ENCODE measurements at places on chromosomes 2 and 18.

DNA sequence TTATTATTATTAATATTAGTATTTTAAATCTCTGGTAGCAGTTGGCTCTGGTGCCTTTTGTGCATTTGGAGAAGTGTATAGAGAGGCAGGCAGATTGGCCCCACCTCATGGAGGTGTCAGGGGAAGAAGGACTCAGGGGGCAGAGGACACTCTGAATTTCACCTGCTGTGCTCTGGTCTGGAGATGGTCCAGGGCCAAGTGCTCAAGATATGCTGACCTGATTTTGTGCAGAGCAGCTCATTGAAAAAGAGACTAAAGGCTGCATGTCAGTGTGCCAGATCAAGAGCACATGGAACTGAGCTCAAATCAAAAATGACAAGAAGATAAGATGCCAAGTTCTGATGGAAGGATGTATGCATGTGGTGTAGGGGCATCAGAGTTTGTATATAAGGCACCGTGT is 323.6 kb upstream of the TNP1 start:
- no peak for DNase-seq

GRCh38 chr2:230668939-230669303 is 43.7 kb upstream of the CAB39 start:
- DNase-seq, result no peak

- no peak for DNase-seq
These were observed 521.8 kb upstream of the ID2 start for GRCh38 chr2:8159966-8160603.

- no peak for DNase-seq
These were observed 51.4 kb downstream of the TRPM8 start for GRCh38 chr2:233968556-233968955.

DNA sequence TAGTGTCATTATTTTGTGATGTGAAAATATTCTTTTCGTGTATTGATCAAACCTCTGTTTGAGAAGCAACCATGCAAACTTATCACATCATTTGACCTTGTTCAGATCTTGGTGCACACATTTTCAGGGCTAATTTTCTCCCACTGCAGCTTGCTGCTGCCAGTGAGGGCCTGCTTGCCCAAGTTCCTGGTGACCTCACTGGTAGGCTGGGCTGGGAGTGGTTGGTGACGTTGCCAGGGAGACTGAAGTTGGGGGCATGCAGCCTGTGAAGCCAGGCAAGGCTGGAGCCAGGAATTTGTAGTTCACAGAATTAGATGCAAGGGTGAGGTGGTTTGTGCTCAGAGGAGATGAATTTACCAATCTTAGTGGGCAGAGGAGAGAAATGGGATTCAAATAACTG is 38.5 kb downstream of the PARD3B start:
- no peak for DNase-seq

DNA sequence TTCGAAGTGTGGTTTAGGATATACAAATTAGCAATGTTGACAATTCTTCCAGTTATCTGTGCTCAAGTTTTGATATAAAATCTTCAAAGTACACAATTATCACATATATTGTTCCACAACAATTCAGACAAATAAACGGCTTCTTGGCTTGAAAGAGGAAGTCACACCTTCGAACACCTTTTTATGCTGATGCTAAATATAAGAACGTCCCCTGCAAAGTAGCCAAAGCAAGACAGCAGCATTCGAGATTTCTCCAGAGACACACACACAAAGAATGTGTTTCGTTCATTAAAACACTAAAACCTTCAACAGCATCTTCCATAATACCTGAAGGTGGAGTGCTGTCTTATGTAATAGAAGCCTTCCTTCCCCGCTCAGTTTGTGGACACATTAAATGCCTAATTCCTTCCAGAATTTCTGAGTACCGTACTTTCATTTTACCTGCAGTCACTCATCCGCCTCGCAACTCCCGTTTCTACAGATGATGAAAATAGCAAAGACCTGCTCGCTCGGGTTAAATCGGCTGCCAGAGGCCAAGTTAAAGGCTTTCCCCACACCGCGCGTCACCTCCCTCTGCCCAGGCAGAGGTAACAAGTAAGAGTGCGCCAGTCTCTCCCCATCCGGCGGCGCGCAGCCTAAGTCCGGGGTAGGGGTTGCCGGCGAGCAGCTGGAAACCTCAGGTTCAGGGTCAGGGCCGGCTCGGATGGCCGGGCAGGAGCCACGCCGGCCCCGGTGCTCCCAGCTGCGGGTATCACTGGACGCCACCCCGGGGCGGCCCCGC is 847 bp downstream of the SERPINE2 start:
- DNase-seq, result peak; percentile 63

- no peak for DNase-seq
These were observed 303.3 kb downstream of the GBX2 start for GRCh38 chr2:235864733-235865515.

GRCh38 chr2:152961351-152961750 is 242.9 kb downstream of the ARL6IP6 start:
- DNase-seq, result no peak

All from activated naive CD8-positive, alpha-beta T cell treated with anti-CD3 and anti-CD28 coated beads for 36 hours (primary cell).